ENCODE measurements at places on chromosomes 7 and 10.

DNA sequence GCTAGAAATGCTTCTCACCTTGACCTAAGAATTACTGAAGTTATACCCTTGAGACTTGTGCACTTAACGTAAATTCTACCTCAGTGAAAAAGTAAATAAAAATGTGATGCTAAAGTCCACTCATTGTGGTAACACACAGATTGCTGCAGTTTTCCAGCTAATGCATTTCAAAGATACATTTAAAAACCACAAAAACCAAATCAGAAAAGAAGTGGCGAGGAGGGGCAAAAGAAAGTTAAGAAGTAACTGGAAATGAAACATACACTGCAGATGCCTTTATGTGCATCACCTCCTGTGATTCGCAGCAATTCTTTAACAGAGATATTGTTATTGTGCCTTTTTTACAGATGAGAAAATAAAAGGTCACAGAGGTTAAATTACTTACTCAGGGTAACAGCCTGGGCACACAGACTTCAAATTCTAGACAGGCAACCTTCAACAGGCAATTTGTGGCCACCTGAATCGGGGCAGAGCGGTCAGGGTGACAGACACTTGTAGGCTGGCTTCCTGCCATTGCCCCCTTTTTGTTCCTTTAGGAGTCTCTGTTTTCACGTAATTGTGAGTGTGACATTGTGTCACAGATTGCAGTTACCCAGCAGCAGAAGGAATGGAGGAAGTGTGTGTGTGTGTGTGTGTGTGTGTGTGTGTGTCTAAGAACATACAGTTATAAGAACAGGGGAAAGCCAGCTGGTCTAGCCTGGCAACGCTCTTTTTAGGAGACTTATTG is 1.9 kb downstream of the WIPF3 start:
- no peak for DNase-seq

- no peak for DNase-seq
These were observed 49.7 kb upstream of the ADCY1 start for GRCh38 chr7:45524445-45524844.

GRCh38 chr7:152594801-152595200 is 81.1 kb downstream of the XRCC2 start:
- DNase-seq: no peak

GRCh38 chr7:104152468-104152867 is 55.3 kb downstream of the ORC5 start:
- DNase-seq: no peak

DNA sequence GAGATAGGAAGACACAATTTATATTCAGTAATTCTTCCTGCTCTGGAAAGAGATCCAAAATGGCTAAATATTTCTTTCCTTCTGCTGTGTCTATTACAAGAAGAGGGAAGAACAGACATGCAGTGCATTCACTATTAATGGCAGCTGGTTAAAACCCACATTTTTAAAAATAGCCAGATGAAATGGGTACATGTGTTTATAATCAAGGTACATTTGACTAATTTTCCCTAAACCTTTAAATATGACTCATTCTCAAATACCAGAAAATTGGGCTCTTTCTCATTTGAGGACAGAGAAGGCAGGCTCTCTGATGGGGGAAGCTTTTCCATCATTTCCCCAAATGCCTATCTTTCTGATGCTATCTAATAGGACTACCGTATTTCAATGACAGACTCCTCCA is 215.7 kb upstream of the HABP2 start:
- no peak for DNase-seq

- DNase-seq: no peak
These were observed 41.0 kb upstream of the EMX2 start for GRCh38 chr10:117501460-117502035.

DNA sequence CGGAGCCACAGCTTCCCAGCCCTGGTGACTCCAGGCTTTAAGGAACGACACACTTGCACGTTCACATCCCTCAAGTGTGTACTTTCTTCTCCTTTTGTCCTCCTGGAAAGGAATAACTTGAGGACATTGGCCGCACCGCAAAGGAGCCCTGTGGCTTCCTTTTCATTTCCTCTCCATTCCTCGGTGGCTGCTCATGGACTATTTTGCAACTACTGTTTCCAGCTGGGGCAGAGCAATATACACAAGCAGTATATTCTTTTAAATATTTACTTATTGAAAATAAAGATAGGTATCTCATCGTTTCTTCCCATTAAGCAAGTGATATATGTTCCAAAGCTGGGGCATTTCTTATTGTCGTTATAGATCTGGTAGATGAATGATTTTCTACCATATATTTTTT is 97.2 kb upstream of the LYZL1 start:
- DNase-seq: no peak

GRCh38 chr7:152925412-152926147 is 166.0 kb downstream of the ACTR3B start:
- no peak for DNase-seq

DNA sequence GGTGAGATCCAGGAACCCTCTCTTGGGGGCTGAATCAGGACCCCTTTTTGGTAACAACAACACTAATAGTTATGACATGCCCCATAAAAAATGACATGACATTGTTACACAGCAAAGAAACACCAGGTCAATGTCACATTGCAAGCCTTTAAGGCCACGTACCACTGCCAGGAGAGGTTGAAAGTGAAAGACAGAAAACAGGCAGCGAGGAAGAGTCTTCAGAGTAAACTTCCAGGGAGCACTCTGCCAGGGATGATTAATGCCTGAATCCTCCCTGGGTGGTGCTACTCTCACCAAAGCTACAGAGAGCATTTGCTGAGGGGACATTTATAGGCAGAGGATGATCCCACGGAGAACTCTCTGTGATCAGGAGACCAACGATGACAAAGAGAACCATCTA is 551.6 kb downstream of the CALN1 start:
- no peak for DNase-seq

DNA sequence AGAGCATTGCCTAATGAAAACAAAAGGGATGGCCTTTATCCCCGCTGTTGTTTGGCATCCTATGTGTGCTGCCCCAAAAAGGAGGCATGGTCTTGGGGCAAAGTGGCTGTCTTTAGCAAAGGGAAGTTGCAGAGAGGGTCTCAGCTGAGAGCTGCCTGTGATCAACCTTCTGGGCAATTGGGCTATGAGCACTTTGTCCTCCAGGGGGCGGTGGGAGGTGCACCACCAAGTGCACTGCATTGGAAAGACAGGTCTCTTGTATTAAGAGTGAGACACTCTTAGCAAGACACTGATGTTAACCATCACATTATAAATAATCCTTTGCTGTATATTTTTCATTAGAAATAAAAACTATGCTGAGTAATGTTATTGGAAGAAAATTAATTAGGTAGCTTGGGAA is 314.8 kb downstream of the POM121L12 start:
- no peak for DNase-seq

DNA sequence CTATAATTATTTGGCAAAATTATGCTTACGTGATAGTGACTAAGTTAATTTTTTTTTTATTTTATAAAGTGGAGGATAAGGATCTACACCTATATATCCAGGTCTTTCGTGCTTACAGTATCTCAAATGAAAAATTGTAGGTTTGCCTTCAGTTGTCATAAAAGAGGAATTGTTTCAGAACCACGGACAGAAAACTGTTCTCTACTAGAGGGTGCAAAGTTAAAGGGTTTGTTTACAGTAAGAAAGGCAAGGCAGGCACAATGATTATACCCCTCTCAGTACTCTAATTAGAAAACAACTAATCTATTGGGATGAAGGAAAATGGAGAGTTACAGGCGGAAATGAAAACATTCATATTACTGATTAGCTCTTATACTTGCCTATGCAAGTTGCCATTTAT is 1.5 kb downstream of the PCLO start:
- no peak for DNase-seq

GRCh38 chr10:4034907-4035598 is 250.0 kb upstream of the KLF6 start:
- no peak for DNase-seq

GRCh38 chr7:137879357-137880158 is 32.8 kb upstream of the DGKI start:
- no peak for DNase-seq

DNA sequence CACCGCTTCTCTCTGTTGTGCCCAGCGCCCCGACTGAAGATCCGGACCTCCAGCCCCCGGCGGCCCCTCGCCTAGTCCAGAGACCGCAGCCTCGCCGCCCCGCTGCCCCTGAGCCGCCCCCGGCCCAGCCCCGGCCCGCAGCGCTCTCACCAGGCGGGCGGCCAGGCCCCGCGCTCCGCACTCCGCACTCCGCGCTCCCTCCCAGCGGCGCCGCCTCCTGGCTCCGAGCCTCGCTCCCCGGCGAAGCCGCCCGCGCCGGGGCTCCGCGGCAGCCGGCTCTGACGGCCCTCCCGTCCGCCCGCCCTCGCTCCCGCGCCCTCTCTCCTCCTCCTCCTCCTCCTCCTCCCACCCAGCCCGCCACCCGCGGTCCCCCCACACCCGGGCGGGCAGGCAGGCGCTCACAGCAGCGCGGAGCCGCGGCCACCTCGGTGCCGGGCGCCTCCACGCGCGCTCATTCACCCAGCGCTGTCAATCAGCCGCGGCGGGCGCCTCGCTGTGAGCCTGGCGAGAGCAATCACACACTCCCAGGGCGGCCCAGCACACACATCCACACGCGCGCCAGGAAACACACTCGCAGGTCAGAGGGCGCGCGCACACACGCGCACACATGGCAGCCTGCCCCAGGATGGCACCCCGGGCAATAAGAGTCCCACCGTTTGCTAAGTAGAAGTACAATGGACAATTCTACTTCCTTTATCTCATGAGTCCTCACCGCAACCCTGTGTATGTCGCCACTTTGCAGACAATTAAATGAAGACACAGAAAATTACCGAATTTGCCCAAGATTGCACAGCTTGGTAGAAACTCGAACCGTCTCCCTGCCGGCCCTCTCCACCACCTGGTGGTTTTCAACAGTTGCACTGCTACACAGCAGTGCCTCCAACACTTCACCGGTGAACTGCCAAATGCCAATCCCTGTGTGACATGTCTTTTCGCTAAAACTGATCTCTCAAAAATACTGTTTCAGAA is at the start of gene PRRT4:
PRRT4 (minus strand) TSS at position 280 of the 969 bp plus-strand sequence.
- peak; percentile 39 for DNase-seq

DNA sequence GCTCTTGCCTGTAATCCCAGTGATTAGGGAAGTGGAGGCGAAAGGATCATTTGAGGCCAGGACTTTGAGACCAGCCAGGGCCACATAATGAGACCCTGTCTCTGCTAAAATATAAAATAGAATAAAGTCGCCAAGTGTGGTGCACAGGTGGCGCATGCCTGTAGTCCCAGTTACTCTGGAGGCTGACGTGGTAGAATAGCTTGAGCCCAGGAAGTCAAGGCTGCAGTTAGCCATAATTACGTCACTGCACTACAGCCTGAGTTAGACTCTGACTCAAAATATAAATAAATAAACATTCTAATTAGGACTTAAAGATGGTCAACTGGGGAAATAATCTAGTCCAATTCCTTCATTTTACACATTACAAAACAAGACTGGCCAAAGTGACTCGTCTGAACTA is 768 bp downstream of the CHCHD2 start:
- no peak for DNase-seq

DNA sequence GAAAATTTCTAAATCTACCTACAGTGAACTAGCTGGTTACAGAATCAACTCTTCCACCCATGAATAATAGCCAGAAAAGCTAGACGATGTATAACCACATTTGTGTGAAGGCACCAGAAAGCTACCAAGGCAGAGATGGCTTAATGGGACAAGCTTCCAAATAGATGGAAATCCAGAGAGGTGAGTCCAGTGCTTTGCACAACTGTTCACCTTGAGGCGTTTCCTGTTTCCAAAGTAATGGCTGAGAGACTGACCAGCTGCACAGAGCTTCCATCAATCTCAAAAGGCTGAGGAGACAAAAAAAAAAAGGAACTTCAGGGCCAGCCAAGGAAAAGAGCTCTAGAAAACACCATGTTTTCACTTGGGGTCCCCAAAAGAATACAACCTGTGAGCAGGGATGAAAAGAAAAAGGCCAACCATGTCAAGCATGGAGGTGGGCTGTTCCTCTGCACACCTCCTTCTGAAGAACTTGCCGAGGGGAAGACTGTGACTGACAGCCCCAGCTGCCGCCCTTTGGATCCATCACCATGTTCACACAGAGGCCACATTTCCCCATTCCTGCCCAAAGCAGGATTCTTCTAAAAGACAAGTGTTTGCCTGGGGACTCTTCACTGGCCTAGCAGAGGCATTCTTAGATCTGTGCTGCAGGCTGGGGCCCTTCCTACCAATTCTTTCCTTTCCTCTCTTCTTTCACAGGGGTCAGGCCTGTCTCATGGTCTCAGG is 72.9 kb downstream of the ARHGAP21 start:
- DNase-seq: no peak

- no peak for DNase-seq
These were observed 299.6 kb downstream of the INHBA start for GRCh38 chr7:41403291-41403690.

- DNase-seq: no peak
These were observed 962.5 kb downstream of the CNTNAP2 start for GRCh38 chr7:147079083-147079482.

DNA sequence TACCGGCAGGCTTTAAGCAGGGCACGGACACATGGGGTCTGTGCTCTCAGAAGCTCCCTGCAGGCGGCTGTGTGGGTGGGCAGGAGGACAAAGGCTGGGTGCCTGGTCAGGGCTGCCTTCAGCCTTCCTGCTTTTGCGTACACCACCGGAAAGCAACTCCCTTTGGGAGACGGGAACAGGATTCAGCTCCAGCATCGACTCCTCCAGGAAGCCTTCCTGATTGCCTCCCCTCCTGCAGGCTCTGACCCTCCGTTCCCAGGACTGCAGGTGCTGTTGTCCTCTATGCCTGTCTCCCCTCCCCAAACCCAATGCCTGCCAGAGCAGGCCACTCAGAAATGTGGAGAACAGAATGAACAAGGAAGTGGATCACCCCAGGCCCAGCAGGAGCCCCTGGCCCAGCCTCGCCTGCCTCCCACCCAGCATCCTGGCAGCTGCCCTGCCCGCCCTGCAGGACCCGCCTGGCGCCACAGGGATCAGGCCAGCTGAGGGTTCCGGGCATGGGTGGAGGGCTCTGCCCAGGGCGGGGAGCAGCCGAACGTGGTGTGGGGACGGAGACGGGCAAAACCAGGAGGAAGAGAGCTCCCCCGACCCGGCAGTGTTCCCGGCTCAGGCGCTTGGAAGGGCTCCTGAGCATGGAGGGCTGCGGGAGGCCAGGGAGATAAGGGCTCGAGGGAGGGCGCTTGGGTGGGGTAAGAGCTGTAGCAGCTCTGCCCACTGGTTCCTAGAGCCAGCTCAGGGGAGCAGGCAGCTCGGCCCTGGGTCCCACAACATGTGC is 6.2 kb upstream of the ELN start:
- DNase-seq: no peak

- no peak for DNase-seq
These were observed 495.7 kb downstream of the INHBA start for GRCh38 chr7:41207141-41207540.

GRCh38 chr10:101467286-101467770 is 113.4 kb downstream of the BTRC start:
- peak; percentile 47 for DNase-seq

DNA sequence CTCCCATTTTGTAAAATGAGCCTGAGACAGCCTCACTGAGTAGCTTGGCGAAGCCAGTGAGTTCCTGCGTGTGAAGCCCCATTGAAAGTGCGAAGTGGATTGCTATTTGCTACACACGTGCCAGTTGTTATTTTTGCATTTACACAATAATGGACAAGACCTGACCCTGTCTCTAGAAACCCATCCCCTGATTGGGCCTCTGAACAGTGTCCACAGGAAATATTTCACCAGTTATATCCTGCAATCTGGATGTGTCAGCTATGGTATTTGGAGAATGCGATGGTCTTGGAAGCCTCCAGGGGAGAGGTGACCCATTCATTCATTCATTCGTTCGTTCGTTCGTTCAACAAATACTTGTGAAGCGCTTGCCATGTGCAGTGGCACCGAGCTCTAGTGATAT is 37.1 kb downstream of the COL13A1 start:
- no peak for DNase-seq

GRCh38 chr10:6383096-6383812 is 180.5 kb downstream of the PFKFB3 start:
- no peak for DNase-seq

- DNase-seq: no peak
These were observed 3.1 kb downstream of the PARD3 start for GRCh38 chr10:34811968-34812514.
